ENCODE measurements at places on chromosomes 7 and 10.

DNA sequence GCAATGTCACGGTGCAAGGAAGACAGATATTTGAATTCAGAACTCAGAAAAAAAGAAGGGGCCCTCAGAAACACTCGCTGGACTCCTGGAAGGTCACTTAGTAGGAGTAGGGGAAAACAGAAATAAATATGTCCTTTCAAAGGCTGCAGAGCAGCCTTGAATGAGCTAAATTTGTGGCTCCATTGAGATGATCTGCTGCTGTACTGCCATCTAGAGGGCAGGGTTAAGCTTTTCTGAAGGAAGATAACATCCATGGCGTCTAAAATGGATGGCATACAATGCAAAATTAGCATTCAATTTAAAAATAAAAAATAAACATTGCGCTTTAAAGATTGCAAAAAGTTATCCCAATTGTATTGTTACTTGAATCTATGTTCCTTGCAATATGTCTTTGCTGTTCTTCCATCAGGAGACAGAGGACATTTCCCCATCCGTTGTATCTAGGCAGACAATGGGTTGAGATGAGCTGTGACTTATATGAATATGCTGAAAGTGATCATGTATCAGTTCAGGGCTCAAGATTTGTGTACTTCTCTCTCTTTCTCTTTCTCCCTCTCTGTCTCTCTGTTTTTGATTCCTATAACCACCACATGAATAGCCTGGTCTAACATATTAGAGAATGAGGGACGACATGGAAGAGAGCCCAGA, 642.2 kb downstream of the SH2D4B start:
- no peak for DNase-seq

GRCh38 chr7:101081432-101081831, 3.8 kb upstream of the TRIM56 start:
- DNase-seq: no peak

DNA sequence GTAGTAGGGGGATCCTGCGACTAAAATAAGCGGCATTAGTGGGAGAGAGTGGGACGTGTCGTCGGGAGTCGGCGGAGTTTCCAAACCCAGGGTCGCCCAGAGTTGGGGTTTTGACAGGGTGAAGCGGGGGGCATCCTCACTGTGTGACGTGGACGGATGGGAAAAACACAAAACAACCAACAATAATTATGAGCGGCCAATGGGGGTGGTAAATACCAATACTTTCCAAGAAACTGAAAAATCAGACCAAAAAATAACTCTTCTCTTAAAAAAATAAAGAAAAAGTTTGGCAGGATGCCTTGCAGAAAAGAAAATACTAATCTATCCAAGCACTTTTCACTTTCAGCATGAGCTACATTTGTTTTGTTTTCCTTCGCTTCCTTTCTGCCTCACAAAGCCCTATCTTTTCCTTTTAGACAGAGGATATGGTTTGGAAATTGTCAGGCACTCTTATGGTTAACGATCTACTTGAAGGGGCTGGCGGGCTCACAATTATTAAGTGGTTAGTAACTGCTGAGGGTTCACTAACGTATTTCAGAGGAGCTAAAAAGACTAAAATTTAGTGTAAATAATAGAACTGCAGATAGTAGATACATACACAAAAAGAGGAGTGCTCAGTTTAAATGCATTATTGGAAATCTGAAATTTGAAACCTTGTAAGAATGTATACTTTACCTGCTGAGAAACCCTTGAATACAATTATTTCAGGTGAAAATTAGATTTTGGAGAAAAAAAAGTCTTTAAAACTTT, 802 bp upstream of the CDK6 start:
- DNase-seq: no peak

DNA sequence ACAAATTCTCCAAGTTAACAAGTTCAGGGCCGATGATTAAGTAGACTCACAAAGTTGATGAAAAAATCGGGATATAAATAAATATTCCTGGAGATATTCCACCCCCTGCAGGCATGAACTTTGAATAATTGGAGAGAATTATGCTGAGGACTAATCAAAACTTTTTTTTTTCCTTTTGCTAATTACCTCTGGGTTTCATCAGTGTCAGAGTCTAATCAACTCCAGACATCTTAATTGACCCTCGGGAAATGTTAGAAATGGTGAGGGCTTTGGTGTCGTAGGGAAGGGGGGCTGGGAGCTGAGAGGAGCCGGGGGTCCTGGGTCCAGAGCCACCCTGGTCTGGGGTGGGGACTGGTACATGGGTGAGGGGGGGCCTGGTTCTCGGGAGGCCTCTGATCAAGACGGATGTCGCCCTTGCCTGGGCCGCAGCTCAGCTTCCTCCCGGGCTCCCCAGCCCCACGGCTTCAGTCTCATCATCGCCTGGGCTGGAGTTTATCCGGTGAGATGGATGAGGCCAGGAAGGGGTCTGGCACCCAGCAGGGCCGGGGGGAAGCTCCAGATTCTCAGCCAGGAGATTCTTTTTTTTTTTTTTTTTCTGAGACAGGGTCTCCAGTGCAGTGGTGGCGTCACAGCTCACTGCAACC, 30.4 kb upstream of the ELFN1 start:
- DNase-seq: no peak

DNA sequence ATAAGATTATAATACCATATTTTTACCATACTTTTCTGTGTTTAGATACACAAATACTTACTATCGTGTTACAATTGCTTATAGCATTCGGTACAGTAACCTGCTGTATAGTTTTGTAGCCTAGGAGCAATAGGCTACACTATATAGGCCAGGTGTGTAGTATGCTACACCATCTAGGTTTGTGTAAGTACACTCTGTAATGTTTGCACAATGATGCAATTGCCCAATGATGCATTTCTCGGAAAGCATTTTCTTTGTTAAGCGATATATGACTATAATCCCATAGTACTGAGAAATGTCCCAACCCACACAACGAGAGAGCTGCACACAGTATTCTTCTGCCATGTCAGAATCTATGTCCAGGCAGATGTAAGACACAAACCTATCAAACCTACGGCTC, 160.0 kb downstream of the NEBL start:
- DNase-seq: no peak

DNA sequence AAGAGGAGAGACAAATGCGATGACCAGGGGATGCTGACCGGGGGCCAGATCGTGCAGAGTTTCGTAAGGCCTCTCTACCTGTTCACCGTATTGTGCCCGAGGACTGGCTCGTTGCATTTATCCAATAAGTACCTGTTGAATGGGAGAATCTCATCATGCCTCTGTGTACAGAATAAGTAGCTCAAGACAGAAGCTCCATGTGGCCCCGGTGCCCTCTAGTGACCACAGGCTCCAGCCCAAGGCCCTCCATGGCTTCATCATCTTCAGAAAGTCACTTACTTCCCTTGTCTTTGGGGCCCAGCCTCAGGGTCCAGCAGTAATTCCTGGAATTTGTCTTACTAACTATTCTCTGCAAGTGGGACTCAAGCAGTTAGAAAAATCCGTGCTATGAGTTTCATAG, 151.0 kb downstream of the CHN2 start:
- DNase-seq: no peak

- no peak for DNase-seq
Observed at GRCh38 chr10:63798599-63799498, 277.6 kb downstream of the REEP3 start.
